ENCODE measurements at places on chromosomes 2 and 18.

DNA sequence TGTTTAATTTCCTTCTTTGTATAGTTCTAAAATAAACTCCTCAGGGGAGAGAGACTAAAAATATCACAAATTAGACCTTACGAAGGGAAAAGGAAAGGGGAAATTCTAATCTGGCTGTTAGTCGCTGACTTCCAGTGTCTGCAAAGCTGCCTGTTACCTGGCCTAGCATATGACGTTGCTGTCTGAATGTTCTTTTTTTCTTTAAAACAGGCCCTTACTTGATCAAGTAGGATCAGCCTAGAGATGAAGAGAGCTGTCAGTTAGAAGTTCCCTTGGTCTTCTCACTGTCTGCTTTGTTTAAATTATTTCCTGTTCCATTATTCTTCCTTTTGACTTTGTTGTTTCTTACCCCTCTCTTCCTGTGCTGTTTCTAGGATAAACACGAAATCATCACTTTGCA lies 11.2 kb downstream of the NCK2 start:
- peaks cover 49% of the 10 kb centered on the region for H3K4me1 ChIP-seq
- H3K4me3 ChIP-seq, result no peak overlapping the region
- DNase-seq, result no peak

GRCh38 chr2:118496870-118497611 lies 350.4 kb downstream of the EN1 start:
- H3K36me3 ChIP-seq, result no peaks in the 10 kb centered on the region
- no peaks in the 10 kb centered on the region for H3K4me1 ChIP-seq
- no peak overlapping the region for H3K27ac ChIP-seq
- no peak for DNase-seq

DNA sequence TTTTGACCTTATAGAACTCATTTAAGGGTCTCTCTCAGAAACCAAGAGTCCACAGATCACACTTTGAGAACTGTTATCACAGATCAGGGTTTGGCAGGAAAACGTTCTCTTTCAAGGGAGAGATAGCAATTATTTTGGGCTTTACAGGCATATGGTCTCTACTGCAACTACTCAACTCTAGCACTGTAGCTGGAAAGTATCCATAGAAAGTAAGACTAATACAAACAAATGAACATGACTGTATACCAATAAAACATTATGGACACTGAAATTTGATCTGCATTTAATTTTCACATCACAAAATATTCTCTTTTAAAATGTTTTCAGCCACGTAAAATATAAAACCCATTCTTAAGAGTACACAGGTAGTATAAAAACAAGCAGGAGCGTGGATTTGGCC lies 100.5 kb downstream of the TRIP12 start:
- H3K4me1 ChIP-seq, result no peaks in the 10 kb centered on the region
- H3K4me3 ChIP-seq, result no peak overlapping the region
- H3K27me3 ChIP-seq, result no peaks in the 10 kb centered on the region
- H3K36me3 ChIP-seq, result no peaks in the 10 kb centered on the region

DNA sequence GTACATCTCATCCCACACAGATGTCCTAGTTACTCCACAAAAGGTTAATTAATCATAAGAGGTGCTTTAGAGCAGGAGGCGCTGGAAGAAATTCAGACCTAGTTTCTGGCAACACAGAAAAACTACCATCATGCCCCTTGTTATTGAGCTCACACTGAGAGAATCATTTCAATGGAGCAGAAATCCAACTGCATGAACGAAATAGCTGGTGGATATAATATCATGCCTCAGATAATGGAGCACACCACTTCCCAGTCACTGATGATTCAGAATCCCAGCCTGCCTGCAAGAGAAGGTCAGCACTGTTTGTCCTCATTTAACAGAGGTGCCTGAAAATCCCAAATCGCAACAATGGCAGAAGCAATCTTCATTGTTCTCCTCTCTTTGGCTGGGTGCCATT lies 125.8 kb upstream of the CREB1 start:
- no peak overlapping the region for H3K4me3 ChIP-seq
- no peaks in the 10 kb centered on the region for H3K36me3 ChIP-seq
- H3K4me1 ChIP-seq, result peaks cover 8% of the 10 kb centered on the region

- H3K27ac ChIP-seq, result no peak overlapping the region
- DNase-seq, result no peak
- no peak overlapping the region for H3K4me3 ChIP-seq
- no peaks in the 10 kb centered on the region for H3K27me3 ChIP-seq
Measured at GRCh38 chr18:8860845-8861642, 155.7 kb downstream of the MTCL1 start.

DNA sequence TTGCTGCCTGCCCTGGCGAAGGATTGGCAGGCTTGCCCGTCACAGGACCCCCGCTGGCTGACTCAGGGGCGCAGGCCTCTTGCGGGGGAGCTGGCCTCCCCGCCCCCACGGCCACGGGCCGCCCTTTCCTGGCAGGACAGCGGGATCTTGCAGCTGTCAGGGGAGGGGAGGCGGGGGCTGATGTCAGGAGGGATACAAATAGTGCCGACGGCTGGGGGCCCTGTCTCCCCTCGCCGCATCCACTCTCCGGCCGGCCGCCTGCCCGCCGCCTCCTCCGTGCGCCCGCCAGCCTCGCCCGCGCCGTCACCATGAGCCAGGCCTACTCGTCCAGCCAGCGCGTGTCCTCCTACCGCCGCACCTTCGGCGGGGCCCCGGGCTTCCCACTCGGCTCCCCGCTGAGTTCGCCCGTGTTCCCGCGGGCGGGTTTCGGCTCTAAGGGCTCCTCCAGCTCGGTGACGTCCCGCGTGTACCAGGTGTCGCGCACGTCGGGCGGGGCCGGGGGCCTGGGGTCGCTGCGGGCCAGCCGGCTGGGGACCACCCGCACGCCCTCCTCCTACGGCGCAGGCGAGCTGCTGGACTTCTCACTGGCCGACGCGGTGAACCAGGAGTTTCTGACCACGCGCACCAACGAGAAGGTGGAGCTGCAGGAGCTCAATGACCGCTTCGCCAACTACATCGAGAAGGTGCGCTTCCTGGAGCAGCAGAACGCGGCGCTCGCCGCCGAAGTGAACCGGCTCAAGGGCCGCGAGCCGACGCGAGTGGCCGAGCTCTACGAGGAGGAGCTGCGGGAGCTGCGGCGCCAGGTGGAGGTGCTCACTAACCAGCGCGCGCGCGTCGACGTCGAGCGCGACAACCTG lies at the start of gene DES:
Gene DES, plus strand, starts transcription at position 223 of the 857 bp plus-strand sequence. Its CDS starts 86 bp downstream, at position 309.
- peaks cover 12% of the 10 kb centered on the region for H3K27me3 ChIP-seq
- no peak for DNase-seq
- H3K27ac ChIP-seq, result no peak within 1 kb of the TSS
- H3K4me3 ChIP-seq, result no peak within 1 kb of the TSS

- H3K4me3 ChIP-seq, result no peak overlapping the region
- H3K36me3 ChIP-seq, result no peaks in the 10 kb centered on the region
- no peaks in the 10 kb centered on the region for H3K4me1 ChIP-seq
- DNase-seq, result no peak
Measured at GRCh38 chr2:40470822-40471813, 19.2 kb upstream of the SLC8A1 start.

DNA sequence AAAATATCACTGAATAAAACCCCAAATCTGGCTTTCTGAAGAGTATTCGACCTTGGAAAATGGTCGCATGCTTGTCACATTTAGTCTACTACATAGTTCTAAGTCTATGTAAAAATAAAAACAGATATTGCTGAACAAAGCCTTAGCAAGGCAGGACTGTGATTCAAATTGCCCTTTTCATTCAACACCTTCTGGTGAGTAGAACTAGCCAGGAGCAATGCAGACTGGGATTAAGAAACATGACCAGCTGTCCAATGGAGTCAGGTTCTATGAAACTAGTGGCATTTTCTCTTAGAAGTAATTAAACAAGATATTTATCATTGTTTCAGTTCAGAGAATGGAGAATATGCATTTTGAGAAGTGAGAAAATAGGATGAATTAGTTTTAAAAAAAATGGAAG lies 1260.5 kb upstream of the ACVR2A start:
- no peak overlapping the region for H3K27ac ChIP-seq
- H3K4me1 ChIP-seq, result no peaks in the 10 kb centered on the region
- H3K36me3 ChIP-seq, result no peaks in the 10 kb centered on the region
- H3K27me3 ChIP-seq, result no peaks in the 10 kb centered on the region

GRCh38 chr18:64379662-64380061 lies 230.8 kb upstream of the LINC00305 start:
- no peaks in the 10 kb centered on the region for H3K4me1 ChIP-seq
- no peak for DNase-seq
- no peak overlapping the region for H3K27ac ChIP-seq
- H3K4me3 ChIP-seq, result no peak overlapping the region

- no peaks in the 10 kb centered on the region for H3K4me1 ChIP-seq
- H3K4me3 ChIP-seq, result no peak overlapping the region
- no peak for DNase-seq
- H3K27ac ChIP-seq, result no peak overlapping the region
Measured at GRCh38 chr18:7697306-7697705, 130.2 kb downstream of the PTPRM start.

DNA sequence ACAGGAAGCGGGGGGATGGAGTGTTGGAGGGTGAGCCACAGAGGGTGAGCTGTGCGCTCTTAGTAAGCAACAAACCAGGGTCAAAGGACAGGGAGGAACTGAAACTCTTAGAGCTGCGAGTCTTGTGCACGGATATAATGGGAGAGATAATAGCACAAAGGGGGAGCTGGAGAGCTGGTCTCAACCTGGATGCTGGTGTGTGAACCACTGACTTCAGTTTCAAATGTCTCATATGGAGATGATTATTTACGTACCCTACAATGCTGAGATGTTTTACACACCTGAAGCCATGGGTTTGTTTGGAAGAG lies 35.9 kb downstream of the PTGR3 start:
- no peak overlapping the region for H3K27ac ChIP-seq
- H3K36me3 ChIP-seq, result no peaks in the 10 kb centered on the region
- H3K27me3 ChIP-seq, result no peaks in the 10 kb centered on the region
- no peak overlapping the region for H3K4me3 ChIP-seq
- H3K4me1 ChIP-seq, result no peaks in the 10 kb centered on the region
- no peak for DNase-seq

DNA sequence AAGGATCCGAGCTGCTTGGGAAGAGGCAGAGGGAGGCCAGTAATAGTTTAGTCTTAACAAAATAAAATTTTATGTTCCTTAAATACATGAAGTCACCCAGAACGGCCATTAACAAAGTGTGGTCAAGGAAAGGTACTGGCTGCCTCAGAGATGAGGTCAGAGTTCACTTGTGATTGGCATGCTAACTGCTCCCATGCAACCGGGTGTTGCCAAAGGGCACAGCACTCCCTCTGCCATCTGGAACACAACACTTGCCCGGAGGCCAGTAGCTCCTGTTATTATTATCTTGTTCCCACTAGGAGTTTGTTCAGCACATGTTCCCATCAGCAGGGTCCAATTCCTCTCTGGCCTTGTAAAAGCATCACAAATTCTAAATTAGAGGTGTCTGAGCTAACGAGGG lies 207.0 kb downstream of the CYP26B1 start:
- H3K4me3 ChIP-seq, result no peak overlapping the region
- H3K36me3 ChIP-seq, result no peaks in the 10 kb centered on the region
- no peaks in the 10 kb centered on the region for H3K27me3 ChIP-seq
- no peak overlapping the region for H3K27ac ChIP-seq
- no peaks in the 10 kb centered on the region for H3K4me1 ChIP-seq

DNA sequence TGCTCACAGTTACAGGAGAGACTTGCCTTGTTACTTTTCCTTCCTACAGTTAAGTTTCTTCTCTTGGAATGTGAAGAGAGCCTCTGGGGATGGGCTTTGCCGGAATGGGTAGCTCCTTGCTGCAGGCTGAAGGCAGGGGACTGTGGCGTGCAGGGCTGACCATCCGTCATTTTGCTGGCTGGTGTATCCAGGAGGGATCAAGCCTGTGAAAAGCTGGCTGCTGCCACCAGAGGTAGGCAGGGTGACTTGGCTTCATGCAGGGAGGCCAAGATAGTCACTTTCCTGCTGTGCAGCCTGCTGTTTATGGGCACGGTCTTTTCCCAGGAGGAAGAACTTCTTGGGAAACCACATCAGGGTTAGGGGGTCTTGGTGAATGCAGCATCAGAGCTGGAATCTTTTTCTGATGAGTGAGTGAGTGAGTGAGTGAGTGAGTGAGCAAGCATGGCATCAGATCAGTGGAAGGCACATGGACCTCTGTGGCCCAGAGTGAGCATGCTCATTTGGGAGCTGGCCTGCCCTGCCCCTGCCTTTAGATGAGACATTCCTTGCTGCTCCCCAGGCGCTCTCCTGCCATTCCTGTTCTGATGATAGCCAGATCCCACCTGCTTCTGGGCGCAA lies 33.0 kb downstream of the FHOD3 start:
- H3K36me3 ChIP-seq, result no peaks in the 10 kb centered on the region
- peaks cover 4% of the 10 kb centered on the region for H3K4me1 ChIP-seq
- no peak overlapping the region for H3K27ac ChIP-seq
- H3K4me3 ChIP-seq, result no peak overlapping the region

DNA sequence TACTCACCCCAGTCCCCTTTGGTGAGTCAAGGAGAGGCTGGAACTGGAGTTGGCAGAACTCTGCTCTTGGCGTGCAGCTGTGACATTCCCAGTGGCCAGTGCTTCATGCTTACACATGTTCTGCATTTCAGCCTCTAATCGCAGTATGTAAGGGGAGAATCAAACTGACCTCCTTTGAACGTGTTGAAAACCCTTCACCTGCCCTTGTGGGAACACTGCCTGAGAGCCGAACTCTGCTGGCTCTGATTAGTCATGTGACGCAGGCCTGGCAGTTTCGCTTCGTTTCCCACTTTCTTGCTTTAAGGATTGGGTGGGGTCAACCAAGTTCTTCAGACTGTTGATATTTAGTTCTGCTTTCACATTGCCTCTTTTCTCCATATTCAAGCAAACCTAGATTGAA lies 173.8 kb upstream of the BCL2L11 start:
- peak; percentile 10 for DNase-seq
- H3K36me3 ChIP-seq, result no peaks in the 10 kb centered on the region
- no peak overlapping the region for H3K27ac ChIP-seq
- no peaks in the 10 kb centered on the region for H3K27me3 ChIP-seq
- no peaks in the 10 kb centered on the region for H3K4me1 ChIP-seq

DNA sequence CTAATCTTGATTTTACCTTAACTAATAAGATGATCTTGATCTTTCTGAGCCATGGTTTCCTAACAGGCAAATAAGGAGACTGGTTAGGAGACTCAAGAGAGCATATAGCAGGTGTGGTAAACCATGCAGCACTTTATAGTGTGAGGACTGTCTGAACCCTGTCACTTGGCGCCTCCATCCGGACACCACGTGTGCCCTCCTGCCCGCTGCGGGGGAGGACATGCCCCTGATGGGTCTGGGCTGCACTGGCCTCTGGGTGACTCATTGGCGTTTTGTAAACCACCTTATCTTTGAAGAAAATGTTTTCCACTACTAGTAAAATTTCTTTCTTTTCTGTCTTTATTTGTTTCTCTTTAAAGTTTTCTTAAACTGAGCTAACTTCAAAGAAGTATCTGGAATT lies 131.1 kb downstream of the FMNL2 start:
- no peak overlapping the region for H3K27ac ChIP-seq
- H3K4me3 ChIP-seq, result no peak overlapping the region
- no peaks in the 10 kb centered on the region for H3K36me3 ChIP-seq
- no peaks in the 10 kb centered on the region for H3K27me3 ChIP-seq

- no peak overlapping the region for H3K4me3 ChIP-seq
- no peak for DNase-seq
- H3K4me1 ChIP-seq, result no peaks in the 10 kb centered on the region
- no peaks in the 10 kb centered on the region for H3K27me3 ChIP-seq
- H3K36me3 ChIP-seq, result no peaks in the 10 kb centered on the region
Measured at GRCh38 chr2:44964752-44965236, 23.3 kb downstream of the SIX3 start.

- no peaks in the 10 kb centered on the region for H3K27me3 ChIP-seq
- H3K4me1 ChIP-seq, result no peaks in the 10 kb centered on the region
- H3K27ac ChIP-seq, result no peak overlapping the region
- DNase-seq, result no peak
- H3K36me3 ChIP-seq, result no peaks in the 10 kb centered on the region
- H3K4me3 ChIP-seq, result no peak overlapping the region
Measured at GRCh38 chr18:40075616-40076015, 1879.4 kb upstream of the PIK3C3 start.

GRCh38 chr18:48007955-48008701 lies 77.7 kb upstream of the SMAD2 start:
- no peak overlapping the region for H3K4me3 ChIP-seq
- peak overlapping the region; percentile 59 for H3K27ac ChIP-seq
- no peaks in the 10 kb centered on the region for H3K27me3 ChIP-seq
- no peaks in the 10 kb centered on the region for H3K36me3 ChIP-seq
- H3K4me1 ChIP-seq, result peaks cover 24% of the 10 kb centered on the region
- DNase-seq, result peak; percentile 86
